ENCODE measurements at places on chromosomes 13 and 19. TPM values are rescaled to one million over a fixed set of nuclear protein-coding genes. Genes with fewer than 3 reads are reported as not detected.

Gene KRTDAP
- not detected for total RNA-seq

Gene ZNF667
- 4.4 TPM for total RNA-seq

GRCh38 chr19:46451352-46451751 is 20.0 kb downstream of the PNMA8A start:
- no peak overlapping the region for H3K27ac ChIP-seq
- H3K36me3 ChIP-seq: no peaks in the 10 kb centered on the region
- H3K27me3 ChIP-seq: no peaks in the 10 kb centered on the region
- no peak for DNase-seq
- H3K4me3 ChIP-seq: no peak overlapping the region
- no peaks in the 10 kb centered on the region for H3K4me1 ChIP-seq

GRCh38 chr19:28393574-28394336 is 819.2 kb downstream of the UQCRFS1 start:
- no peak overlapping the region for H3K4me3 ChIP-seq
- no peak overlapping the region for H3K27ac ChIP-seq
- DNase-seq: no peak
- H3K36me3 ChIP-seq: no peaks in the 10 kb centered on the region
- H3K4me1 ChIP-seq: peaks cover 7% of the 10 kb centered on the region

- no peak for DNase-seq
- H3K27ac ChIP-seq: no peak overlapping the region
- H3K36me3 ChIP-seq: no peaks in the 10 kb centered on the region
- no peak overlapping the region for H3K4me3 ChIP-seq
Observed at GRCh38 chr19:367561-367960, 23.0 kb upstream of the MIER2 start.

GRCh38 chr13:76860706-76861105 is 25.5 kb downstream of the KCTD12 start:
- no peak overlapping the region for H3K4me3 ChIP-seq
- H3K27me3 ChIP-seq: no peaks in the 10 kb centered on the region
- no peak overlapping the region for H3K27ac ChIP-seq
- H3K4me1 ChIP-seq: no peaks in the 10 kb centered on the region
- H3K36me3 ChIP-seq: no peaks in the 10 kb centered on the region
- DNase-seq: no peak

DNA sequence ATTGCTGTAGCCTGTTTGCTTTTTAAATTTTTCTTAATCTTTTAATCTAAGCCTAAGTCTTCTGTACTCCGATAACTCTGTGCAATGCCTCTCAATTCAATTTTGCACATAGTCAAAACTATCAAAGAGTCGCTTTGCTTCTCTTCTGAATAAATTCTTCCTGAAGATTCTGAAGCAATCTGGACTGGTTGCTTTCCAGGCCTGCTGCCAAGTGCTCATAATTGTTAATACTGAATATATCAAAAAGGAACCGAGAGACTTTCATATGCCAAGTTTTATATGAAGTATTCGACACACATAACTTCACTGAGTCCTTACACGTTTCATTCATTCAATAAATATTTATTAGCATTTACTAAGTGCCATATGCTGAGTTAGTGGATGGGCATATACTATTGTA is 91.3 kb downstream of the EDNRB start:
- H3K4me1 ChIP-seq: no peaks in the 10 kb centered on the region
- H3K4me3 ChIP-seq: no peak overlapping the region
- no peaks in the 10 kb centered on the region for H3K36me3 ChIP-seq
- DNase-seq: no peak

DNA sequence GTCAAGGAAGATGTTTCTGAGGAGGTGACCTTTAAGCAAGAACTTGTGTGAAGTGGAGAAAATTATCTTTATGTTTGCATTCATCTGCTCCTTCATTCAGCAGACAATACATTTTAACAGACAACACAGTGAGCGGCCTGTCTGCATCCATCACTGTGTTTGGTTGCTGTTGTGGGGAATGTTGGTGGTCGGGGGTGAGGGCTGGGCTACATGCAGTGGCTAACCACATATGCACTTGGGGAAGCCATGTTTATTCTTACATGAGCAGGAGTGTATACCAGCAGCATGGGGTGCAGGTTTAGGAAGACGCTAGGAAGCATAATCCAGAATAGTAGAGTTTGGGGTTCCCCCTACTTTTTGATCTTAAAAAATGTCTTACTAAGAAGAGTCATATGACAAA is 66.4 kb downstream of the DHRS12 start:
- H3K36me3 ChIP-seq: peaks cover 41% of the 10 kb centered on the region
- no peak overlapping the region for H3K27ac ChIP-seq
- DNase-seq: no peak
- no peaks in the 10 kb centered on the region for H3K27me3 ChIP-seq
- H3K4me3 ChIP-seq: no peak overlapping the region

DNA sequence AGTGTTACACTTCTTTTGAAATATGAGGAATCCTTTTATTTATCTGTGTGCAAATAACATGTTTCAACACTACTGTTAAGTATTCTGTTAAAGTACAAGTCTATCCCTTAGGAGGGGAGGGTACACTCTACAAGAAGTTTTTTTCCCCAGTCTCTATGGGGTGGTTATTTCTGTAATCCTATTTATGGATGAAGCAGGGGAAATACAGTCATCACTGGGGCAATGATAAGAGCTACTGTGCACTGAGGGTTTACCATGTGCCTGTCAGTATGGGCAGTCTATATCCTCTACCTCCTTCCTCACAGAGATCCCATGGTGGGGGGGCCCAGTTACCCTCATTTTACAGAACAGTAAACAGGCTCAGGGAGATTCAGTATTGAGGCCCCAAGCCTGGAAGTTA is 16.6 kb upstream of the TRIM13 start:
- no peaks in the 10 kb centered on the region for H3K4me1 ChIP-seq
- H3K4me3 ChIP-seq: no peak overlapping the region
- no peaks in the 10 kb centered on the region for H3K36me3 ChIP-seq

- H3K4me3 ChIP-seq: no peak overlapping the region
- no peaks in the 10 kb centered on the region for H3K36me3 ChIP-seq
- no peak for DNase-seq
- H3K27ac ChIP-seq: no peak overlapping the region
- H3K4me1 ChIP-seq: no peaks in the 10 kb centered on the region
Observed at GRCh38 chr13:23922005-23922932, 25.0 kb upstream of the C1QTNF9B start.

- no peak for DNase-seq
- H3K27me3 ChIP-seq: no peaks in the 10 kb centered on the region
- no peaks in the 10 kb centered on the region for H3K4me1 ChIP-seq
- no peak overlapping the region for H3K4me3 ChIP-seq
Observed at GRCh38 chr13:89748716-89749115, 1598.8 kb upstream of the MIR17HG start.

- H3K4me1 ChIP-seq: no peaks in the 10 kb centered on the region
- H3K27ac ChIP-seq: no peak overlapping the region
- H3K4me3 ChIP-seq: no peak overlapping the region
- no peaks in the 10 kb centered on the region for H3K27me3 ChIP-seq
Observed at GRCh38 chr13:25874907-25875306, 176.9 kb downstream of the SHISA2 start.

DNA sequence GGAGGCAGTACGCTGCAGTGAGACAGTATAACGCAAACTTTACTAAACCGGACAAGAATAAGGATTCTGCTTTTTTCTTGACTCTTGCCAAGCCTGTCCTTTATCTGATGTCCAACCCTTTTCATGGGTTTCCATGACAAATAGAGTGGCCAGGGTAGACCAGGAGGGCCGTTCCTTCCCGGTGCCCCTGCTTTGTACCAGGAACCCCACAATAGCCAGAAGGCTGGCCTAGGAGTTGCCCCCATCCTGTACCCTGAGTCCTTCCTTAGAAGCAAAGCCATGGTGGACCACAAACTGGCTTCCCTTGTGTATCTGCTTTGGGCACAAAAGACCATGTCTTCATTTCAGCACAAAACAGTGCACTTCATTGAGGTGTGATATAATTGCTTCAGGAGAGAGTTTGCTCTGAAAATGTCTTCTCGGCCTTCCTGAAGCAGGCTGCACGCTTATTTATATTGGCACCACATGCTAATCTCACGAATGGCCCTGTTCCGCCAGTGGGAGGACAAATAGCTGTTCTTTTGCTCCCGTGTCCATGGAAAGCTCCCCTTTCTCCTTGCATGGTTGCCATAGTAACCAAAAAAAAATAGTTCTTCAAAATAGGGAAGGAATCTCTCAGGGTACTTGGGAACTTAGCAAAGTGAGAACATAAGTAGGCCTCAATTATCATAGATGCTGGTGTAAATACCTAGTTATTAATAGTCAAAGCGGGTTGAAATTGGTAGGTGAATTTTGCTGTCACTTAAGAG is 222.1 kb downstream of the ZIC5 start:
- H3K4me1 ChIP-seq: no peaks in the 10 kb centered on the region
- no peak overlapping the region for H3K27ac ChIP-seq
- H3K36me3 ChIP-seq: no peaks in the 10 kb centered on the region
- H3K27me3 ChIP-seq: no peaks in the 10 kb centered on the region

DNA sequence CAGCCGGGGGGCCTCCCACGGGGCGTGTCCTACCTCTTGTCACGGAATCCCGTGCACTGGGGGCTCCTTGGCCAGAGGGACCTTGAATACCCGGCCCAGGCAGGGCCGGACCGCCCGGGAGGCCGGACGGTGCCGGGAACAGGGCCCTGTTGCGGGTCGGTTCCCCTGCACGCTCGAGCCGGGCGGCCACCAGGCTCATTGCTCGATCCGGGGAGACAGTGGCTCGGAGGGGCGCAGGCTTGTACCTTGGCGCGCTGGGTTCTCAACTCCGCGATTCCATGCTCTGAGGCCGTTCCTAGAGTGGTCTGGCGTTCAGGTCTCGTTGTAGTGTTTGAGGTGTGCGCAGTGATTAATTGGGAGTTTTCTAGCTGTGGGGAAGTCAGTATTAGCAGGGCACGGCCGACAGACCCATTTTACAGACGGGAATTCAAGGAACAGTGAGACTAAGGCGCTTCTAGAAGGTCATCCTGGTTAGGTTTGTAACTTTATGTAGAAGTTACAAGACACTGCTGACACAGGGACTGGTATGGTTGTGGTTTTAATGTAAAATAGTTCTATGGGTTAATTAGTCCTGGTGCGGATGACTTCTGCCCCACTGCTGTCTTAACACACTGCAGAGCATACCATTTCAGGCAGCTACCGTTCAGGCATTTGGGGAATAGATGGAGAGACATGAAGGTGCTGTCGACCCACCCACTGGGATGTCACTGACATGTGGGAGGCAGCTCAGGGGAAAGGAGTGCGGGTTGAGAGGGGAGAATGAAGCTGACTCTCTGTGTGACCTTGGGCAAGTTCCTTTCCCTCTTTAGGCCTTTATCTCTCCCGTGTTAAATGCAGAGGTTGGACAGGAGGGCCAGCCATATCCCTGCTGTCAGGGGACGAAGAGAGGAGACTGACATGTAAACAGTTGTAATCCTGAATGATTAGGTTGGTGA is 592 bp downstream of the CLPTM1 start:
- H3K27ac ChIP-seq: peak overlapping the region; percentile 70
- H3K4me3 ChIP-seq: peak overlapping the region; percentile 99
- H3K36me3 ChIP-seq: no peaks in the 10 kb centered on the region
- H3K4me1 ChIP-seq: peaks cover 55% of the 10 kb centered on the region
- H3K27me3 ChIP-seq: no peaks in the 10 kb centered on the region
